GM13976 (cell line): ENCODE measurements at places on chromosomes 4 and X.

DNA sequence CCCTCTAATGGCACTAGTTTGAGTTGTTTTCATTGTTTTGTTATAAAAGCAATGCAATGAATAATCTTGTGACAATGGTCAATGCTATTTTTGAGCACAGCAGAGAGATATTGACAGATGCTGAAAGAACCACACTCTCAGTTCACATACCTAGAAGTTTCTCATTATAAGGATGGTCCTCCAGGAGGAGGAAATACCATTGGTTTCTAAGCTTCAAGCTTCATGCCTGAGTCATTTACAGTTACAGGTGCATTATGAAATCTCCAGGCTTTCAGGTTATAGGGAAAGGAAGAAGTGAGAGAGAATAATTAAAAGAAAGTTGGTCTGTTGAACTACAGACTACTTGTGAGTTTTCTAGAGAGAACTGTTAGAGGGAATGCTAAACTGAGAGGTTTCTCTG lies 75.3 kb downstream of the PWWP3B start:
- DNase-seq: no peak

DNA sequence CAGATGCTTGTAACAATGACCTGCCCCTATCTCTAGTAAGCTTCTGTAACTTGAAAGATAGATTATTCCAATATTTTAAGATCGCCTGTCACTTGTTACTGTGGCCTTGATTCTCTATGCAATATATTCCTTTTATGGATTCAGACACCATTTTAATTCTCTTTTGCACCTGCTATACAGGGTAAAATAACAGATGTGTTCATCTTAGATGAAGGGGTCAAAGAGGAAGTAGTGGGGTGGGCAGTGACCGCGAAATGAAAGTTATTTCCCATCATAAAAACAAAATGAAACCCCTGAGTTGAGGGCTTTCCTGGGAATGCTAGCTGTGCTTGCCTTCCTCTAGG lies 175.9 kb downstream of the TSPAN5 start:
- no peak for DNase-seq

GRCh38 chr4:11428231-11428898 lies at the start of gene HS3ST1:
HS3ST1 (minus strand) TSS chr4:11428894; CDS start chr4:11400005, 28,889 bp downstream.
- DNase-seq: peak; percentile 42

GRCh38 chr4:25513814-25514213 lies 136.8 kb downstream of the ANAPC4 start:
- no peak for DNase-seq

- DNase-seq: no peak
These were observed 76.6 kb downstream of the INTS12 start for GRCh38 chr4:105631818-105632400.

DNA sequence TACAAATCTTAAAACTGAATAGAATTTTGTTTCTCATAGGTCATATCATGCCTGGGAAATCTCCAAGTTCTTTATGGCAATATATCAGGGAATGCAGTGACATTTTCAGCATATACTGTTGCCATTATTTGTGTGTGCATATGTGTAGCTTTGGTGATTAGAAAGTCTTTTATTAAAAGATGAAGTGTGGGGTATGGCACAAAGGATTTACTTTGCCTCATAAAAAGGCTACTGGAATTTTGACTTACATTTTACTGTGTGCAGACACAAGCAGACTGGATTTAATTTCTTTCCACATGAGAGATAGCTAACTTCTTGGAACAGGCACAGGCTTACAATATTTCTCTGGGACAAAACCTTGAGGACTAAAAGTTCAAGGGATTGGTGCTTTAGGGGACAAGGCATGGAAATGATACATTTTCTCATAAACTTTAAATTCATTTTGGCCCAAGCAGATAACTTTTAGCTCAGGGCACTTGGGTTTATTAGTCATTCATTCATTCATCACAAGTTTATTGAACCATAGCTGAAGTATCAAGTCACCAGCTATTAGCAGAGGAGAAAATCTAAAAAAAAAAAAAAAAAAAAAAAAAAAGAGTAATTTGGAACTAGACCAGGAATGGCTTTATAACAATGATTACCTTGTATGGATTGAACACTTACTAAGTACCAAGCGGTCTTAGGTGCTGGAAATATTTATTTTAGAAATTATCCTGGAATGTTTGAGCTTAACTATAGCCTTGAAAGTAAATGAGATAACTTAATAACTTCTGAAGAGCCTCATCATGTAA lies 191.5 kb downstream of the SLIT2 start:
- DNase-seq: no peak

DNA sequence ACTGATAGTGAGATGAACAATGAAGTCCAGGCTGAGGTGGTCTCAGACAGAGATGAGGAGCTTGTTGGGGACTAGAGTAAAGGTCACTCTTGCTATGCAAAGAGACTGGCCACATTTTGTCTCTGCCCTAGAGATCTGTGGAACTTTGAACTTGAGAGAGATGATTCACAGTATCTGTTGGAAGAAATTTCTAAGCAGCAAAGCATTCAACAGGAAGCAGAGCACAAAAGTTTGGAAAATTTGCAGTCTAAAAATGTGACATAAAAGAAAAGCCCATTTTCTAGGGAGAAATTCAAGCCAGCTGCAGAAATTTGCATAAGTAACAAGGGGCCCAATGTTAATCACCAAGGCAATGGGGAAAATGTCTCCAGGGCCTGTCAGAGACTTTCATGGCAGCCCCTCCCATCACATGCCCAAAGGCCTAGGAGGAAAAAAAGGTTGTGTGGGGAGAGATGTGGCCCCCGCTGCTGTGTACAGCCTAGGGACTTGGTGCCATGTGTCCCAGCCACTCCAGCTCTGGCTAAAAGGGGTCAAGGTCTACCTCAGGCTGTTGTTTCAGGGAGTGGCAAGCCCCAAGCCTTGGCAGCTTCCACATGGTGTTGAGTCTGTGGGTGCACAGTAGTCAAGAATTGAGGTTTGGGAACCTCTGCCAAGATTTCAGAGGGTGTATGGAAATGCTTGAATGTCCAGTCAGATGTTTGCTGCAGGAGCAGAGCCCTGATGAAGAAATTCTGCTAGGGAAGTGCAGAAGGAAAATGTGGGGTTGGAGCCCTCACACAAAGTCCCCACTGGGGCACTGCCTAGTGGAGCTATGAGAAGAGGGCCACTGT lies 262.8 kb downstream of the DKK2 start:
- no peak for DNase-seq

DNA sequence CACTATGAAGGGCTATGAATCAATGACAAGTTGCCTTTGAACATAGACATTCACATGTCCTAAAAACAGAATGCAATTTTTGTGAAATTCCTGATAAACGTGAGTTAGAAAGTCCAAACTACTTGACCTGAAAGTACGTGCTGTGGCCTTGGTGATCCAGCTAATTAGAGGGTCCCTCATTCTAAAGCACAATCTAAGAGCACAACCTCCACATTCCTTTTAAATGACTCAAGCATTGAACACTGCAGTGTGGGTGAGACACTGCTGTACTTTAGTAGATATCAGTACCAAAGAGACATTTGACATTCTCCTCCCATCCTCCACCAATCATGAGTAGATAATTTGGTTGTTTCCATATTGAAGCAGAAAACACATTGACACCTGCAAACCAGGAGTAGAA lies 73.5 kb downstream of the FAM47B start:
- no peak for DNase-seq

GRCh38 chr4:69760455-69760854 lies at the start of gene SULT1B1:
SULT1B1 (minus strand) TSS chr4:69760620; CDS start chr4:69755217, 5,403 bp downstream.
- no peak for DNase-seq

DNA sequence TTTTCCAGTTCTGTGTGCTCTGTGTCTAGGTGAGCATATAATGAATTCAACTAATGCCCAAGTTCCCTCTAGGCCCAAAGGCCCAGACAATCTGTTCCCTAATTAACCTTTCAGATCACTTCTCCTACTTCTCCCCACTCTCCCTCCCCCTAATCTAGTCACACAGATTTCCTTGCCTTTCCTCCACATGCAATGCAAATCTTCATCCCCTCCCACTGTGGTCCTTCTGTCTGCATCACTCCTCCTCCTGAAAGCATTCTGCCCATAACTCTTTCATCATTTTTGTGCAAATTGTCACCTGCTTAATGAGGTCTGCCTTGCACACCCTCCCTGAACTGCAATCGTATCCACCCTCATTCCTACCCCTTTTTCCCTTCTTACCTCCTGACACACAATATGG lies 346.6 kb downstream of the FBXO8 start:
- no peak for DNase-seq

DNA sequence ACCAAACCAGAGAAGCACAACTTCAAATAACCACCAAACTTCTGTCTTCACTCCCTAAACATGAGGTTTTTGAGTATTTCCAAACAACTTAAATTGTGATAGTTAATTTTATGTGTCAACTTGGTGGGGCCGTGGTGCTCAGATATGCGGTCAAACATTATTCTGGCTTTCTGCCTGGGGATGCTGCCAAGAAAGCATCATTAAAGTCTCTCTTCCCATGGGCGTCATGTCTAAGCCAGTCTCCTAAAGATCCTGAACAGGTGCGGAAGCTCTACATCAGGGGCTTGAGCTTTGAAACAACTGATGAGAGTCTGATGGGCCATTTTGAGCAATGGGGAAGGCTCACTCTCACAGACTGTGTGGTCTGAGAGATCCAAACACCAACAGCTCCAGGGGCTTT lies 24.1 kb upstream of the SOD3 start:
- DNase-seq: no peak

- DNase-seq: no peak
These were observed 526.7 kb upstream of the FRG1 start for GRCh38 chr4:189414021-189414420.

GRCh38 chr4:113094802-113095201 lies 45.3 kb downstream of the ANK2 start:
- peak; percentile 17 for DNase-seq

- no peak for DNase-seq
These were observed 4.4 kb downstream of the SOD3 start for GRCh38 chr4:24799544-24800324.

DNA sequence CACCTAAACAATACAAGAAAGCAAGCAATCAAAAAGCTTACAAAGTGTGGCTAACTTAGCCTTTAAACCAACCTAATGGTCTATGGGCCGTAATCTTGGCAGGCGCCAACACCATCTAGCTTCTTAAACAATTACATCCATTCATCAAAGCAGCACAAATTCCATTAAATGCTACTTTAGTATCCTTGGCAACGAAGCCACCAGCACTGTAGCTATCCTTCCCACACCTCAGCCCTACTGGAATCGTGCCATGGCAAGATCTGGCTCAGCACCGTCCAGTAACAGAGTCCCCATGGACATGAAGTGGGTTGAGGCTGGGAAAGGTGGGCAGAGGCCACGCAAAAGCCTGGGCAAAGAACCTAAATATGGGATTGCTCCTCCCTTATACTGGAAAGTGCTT lies 91.6 kb upstream of the MAP3K15 start:
- no peak for DNase-seq

DNA sequence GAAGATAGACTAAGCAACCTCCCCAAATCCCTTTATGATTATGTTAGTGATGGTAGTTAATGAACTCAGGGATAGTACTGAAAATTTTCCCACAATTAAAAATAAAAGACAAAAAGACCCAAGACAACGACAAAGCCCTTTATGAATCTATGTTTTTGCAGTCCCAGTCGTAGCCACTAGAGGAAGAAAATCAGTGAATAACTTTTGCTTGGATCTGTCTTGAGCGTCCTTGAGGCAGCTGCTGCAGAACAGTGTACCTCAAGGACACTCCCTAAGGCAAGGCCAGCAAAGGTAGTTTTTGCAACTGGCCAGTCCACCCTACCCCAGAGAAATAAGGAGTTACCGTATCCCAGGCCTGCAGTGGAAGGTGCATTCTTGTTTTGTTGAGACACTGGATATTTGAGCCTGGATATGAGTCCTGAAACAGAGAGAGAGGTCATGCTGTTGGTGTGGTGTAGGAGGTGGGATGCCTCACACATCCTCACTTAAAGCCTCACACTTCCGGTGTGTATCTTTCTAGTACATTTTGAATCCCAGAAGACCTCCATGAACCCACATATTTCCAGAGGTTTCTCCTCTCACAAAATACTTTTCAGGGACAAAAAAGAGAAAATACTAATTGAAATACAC lies 8.7 kb upstream of the TIMM8A start:
- DNase-seq: no peak

DNA sequence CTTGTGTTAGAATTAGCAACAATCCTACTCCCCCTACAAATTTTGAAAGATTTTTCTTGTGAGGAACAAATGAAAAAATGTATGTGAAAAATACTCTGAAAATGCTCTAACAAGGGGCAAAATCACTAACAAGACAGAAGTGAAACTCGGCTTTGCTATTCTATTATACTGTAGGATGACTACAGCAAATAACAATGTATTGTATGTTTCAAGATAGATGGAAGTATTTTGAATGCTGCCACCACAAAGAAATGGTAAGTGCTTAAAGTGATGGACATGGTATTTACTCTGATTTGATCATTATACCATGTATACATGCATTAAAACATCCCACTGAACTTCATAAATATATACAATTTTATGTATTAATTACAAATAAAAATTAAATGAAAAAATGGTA lies 192.8 kb downstream of the SPOCK3 start:
- no peak for DNase-seq

- no peak for DNase-seq
These were observed 120.5 kb upstream of the SORBS2 start for GRCh38 chr4:185932491-185932890.

DNA sequence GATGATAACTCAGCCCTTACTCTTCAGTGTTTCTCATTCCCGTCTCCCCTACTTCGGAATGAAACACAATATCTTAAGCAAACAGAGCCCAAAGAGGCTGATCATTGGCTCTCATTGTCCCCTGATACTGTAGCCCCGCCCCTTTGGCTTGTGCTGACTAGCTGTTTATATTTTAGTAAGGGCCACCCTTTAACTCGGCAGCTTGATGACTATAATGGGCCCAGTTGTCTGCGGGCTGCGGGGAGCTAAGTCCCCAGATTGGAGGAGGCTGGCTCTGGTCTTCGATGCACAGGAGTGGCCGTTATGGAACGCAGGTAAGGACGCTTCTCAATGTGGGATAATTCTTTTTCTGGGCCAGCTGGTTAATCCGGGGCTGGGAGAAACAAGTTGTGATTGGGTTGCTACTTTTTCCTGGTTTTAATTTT lies at the start of gene TRIM2:
Gene TRIM2, plus strand, starts transcription at position 197 of the 425 bp plus-strand sequence. Its CDS starts 88 bp downstream, at position 285.
- DNase-seq: no peak

- no peak for DNase-seq
These were observed 16.2 kb downstream of the RASSF6 start for GRCh38 chr4:73603854-73604584.

DNA sequence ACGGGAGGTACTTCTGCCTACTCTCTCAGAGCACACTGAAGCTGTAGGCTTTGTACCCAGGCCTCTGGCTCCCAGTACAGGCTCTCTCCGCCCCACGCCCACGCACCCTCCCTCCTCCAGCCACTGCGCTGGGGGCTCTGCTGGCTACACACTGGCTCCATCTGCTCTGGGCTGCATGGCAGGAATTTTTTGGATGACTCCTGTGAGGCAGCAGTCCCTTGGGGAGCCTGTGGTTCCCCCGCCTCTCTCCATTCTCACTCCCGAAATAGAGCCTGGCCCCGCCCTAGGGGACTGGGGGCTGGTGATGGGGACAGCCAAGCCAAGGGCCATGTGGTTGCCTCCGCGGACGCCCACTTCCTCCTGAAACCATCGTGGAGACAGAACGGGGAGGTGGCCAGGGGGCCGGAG lies 58.1 kb upstream of the ADRA2C start:
- peak; percentile 63 for DNase-seq

DNA sequence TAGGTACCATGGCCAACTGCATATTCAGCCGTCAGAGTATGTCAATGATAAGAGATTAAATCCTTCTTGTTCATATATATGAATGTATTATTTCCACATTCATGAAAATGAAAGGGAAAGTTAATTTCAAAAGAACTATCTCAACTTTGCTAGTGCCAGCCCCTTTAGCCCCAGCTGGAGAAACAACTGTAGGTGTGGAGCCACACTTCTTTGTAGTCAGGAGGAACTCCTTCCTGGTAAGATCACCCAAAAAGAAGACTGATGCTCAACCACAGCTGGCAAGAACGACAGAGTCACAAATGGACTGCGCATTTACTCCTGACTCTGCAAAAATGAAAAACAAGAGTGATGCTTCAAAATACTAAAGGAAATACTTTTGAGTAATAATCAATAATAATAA lies 136.3 kb downstream of the RASL11B start:
- no peak for DNase-seq
